Activated CD4-positive, alpha-beta T cell treated with anti-CD3 and anti-CD28 coated beads, Interleukin-2, amount 10 ng/mL, durations not matched to agents 24 days and 14 days (primary cell): ENCODE measurements at places on chromosomes 1 and 21.

DNA sequence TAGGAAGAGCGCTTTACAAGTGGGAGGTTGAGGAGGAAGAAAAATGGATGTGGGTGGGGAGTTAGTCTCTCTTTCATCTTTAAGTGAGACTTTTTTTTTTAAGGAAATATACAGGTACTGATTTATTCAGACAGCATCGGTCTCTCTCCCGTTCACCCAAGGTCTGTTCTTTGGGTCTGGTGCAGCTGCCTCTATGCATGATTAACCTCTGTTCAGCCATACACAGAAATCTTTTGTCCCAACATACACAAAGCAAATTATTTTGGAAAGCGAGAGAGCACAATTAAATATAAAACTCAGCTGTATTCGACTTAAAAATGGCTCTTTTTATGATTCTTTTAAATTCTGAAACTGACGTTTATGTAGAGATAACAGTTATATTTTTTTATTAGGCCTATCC is 11.0 kb downstream of the PROX1 start:
- H3K27me3 ChIP-seq = peaks cover 19% of the 10 kb centered on the region
- H3K4me3 ChIP-seq = no peak overlapping the region
- H3K36me3 ChIP-seq = no peaks in the 10 kb centered on the region
- H3K4me1 ChIP-seq = no peaks in the 10 kb centered on the region
- no peak overlapping the region for H3K27ac ChIP-seq

DNA sequence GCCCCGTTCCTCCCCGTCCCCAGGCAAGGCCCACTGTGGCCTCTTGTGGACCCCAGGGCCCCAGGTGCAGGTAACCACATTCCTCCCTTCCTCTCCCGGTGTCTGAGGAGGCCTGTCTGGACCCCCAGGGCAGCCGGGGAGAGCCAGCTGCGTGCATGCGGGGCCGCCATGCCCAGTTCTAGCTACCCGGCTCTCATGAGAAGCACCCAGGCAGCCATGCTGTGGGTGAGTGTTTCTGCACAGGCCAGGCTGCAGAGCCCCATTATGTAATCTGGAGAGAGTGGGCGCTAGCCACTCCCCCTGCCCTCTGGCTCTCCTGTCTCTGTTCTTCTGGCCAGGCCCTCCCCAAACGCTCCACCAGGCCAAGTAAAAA is 18.4 kb upstream of the PLEKHG5 start:
- DNase-seq = no peak
- H3K27me3 ChIP-seq = no peaks in the 10 kb centered on the region
- no peaks in the 10 kb centered on the region for H3K4me1 ChIP-seq
- H3K36me3 ChIP-seq = no peaks in the 10 kb centered on the region

GRCh38 chr1:221865808-221866207 is 123.9 kb upstream of the DUSP10 start:
- no peaks in the 10 kb centered on the region for H3K4me1 ChIP-seq
- DNase-seq = no peak
- H3K27ac ChIP-seq = no peak overlapping the region
- no peak overlapping the region for H3K4me3 ChIP-seq
- peaks cover 2% of the 10 kb centered on the region for H3K36me3 ChIP-seq

- peaks cover 8% of the 10 kb centered on the region for H3K27me3 ChIP-seq
- H3K36me3 ChIP-seq = no peaks in the 10 kb centered on the region
- H3K4me1 ChIP-seq = no peaks in the 10 kb centered on the region
- DNase-seq = no peak
Measured at GRCh38 chr1:175095978-175096607, 28.5 kb downstream of the TNN start.

DNA sequence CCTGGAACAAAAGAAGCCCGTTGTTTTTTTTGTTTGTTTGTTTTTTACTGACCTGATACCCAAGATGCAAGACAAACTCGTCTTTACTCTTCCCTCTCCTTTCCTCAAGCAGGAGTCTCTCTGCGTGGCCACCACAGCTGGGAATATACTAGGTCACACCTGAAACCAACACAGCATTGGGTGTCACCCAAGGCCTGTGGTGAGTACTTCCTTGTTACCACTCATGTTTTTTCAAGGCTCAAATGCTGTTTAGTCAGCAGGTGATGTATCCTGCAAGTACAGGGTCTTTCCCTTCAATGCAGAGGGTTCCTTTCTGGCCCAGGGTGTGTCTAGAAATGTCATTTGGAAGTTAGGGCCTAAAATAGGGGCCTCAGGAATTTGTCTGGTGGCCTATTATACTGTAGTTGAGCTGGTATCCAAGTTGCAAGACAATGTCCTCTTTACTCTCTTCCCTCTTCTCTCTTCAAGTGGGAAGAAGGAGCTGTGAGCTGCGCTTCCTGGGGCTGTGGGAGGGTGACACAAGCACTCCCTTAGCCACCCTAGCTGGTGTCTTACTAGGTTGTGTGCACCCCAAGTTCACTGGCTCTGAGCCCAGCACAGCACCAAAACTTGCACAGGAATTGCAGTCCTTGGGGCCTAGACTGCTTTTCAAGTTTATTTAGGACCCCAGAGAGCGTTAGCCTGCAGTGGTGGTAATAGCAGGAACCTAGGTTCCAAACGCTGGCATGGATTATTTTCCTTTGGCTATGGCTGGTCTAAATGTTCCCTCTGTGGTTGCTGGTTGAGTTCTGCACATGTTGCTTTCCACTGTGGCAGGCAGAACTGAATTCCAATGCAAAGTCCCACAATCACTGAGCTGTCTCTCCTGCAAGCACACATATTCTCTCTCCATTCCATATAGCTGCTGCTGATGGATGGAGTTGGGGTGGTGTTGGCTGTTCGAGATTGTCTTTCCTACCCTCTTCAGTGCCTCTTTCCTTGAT is 91.4 kb upstream of the LYPLAL1 start:
- H3K4me1 ChIP-seq = no peaks in the 10 kb centered on the region
- no peaks in the 10 kb centered on the region for H3K36me3 ChIP-seq
- no peak for DNase-seq
- H3K27ac ChIP-seq = no peak overlapping the region
- H3K4me3 ChIP-seq = no peak overlapping the region
